ENCODE measurements at places on chromosomes 12 and 14. TPM values are rescaled to one million over a fixed set of nuclear protein-coding genes. Genes with fewer than 3 reads are reported as not detected.
A peak's percentile ranks its signal among the peaks of the same experiment; 100 is the strongest.

Gene ANO4
- total RNA-seq, result not detected

GRCh38 chr14:53955671-53956426 lies 776 bp downstream of the BMP4 start:
- H3K27me3 ChIP-seq, result peaks cover 7% of the 10 kb centered on the region
- peak overlapping the region; percentile 37 for H3K4me3 ChIP-seq

DNA sequence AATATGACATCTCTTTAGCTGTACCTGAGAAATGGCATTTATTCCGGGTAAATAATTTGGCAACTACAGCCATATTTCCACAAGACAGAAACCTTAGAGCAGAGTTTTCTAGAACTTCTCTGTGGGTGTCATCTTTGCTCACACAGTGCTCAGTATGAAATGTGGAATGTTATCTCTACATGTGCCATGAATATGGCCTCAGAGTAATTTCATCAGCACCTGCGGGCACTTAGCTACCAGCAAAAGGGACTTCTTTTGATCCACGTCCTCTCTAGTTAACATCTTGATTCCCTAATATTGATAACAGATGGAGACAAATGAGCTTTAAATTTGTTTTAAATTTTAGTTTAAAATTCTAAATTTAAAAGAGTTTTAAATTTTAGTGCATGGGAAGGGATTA lies 2.9 kb upstream of the ATG14 start:
- no peak overlapping the region for H3K4me3 ChIP-seq

DNA sequence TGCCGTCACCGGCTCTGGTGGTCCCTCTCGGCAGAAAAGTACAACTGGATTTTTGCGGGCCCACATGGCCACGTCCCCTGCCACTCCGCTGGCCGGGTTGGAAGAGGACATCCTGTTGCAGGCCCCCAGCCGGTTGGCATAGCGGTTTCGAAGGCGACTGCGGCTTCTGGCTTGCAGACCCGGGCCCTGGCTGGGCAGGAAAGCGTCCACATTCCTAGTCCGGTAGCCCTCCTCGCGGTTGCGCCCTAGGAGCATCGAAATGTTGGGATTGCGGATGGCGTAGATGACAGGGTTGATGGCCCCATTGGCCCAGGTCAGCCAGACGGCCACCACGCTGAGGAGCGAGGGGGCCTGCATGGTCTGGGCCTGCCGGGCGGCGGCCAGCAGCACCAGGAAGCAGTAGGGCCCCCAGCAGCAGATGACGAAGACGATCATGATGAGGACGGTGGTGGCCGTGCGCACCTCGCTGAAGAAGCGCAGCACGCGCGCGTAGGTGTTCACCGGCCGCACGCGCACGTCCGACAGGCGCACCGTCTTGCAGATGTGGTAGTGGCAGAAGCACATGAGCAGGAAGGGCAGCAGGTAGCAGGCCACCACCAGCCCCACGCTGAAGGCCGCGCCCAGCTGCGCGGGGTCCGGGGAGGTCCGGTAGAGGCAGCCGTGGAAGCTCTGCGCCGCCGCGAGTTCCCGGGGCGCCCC lies 1.2 kb downstream of the GPR135 start:
- peak overlapping the region; percentile 66 for H3K4me3 ChIP-seq
- no peaks in the 10 kb centered on the region for H3K4me1 ChIP-seq
- no peaks in the 10 kb centered on the region for H3K36me3 ChIP-seq
- H3K27me3 ChIP-seq, result no peaks in the 10 kb centered on the region
- H3K27ac ChIP-seq, result peak overlapping the region; percentile 65

Gene CHGA
- not detected for total RNA-seq

GRCh38 chr14:75040507-75040906 lies 10.8 kb downstream of the MLH3 start:
- H3K27me3 ChIP-seq, result no peaks in the 10 kb centered on the region
- H3K4me3 ChIP-seq, result no peak overlapping the region
- peaks cover 4% of the 10 kb centered on the region for H3K4me1 ChIP-seq

Gene ISCU
- total RNA-seq, result 212 TPM

Gene GRIN2B
- total RNA-seq, result not detected

Gene TAS2R13
- total RNA-seq, result 2.1 TPM

DNA sequence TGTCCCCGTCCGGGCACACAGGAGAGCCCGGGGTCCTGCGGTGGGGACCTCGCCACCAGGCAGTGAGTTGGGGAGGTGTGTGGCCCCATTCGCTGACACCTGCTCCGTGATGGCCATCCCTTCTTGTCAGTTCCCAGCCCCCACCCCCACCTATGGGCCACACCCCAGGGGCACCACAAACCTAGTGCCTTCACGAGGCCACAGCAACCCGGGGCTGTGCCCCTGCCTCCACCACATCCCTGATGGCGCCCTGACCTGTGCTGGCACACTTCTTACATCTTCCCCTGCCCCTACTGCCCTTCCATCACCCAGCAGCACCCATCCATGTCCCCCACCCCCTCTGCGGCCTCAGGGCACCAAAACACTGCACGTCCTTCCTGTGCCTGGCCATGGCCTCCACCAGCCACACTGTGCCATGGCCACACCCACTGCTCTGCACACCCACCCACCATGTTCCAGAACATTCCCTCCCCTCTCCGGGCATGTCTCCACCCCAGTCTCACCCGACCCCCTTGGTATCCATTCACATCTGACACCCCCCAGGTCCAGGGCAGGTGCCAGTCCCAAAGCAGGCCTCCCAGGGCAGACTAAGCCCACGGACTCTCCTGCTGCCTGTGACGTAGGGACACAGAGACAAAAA lies 24.4 kb downstream of the JAG2 start:
- H3K27ac ChIP-seq, result no peak overlapping the region
- no peak for DNase-seq
- H3K4me3 ChIP-seq, result no peak overlapping the region
- H3K27me3 ChIP-seq, result no peaks in the 10 kb centered on the region
- H3K4me1 ChIP-seq, result no peaks in the 10 kb centered on the region
- no peaks in the 10 kb centered on the region for H3K36me3 ChIP-seq

Gene ANG
- total RNA-seq, result 2.2 TPM

DNA sequence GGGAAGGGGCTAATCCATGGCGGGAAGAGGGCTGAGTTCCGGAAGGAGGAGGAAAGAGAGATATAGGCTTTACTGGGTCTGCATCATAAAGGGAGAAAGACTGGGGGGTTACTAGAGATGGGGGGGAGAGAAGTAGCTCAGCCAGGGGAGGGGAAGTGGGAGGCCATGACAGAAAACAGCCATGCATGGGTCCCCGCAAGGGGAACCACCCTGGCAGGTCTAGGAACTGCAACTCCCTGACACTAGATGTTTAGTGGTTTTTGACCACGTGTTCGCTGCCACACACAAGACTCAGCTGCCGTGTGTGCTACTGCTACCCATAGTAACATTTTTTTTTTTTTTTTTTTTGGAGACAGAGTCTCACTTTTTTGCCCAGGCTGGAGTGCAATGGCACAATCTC lies 145.0 kb downstream of the RIMBP2 start:
- no peak for DNase-seq
- H3K27me3 ChIP-seq, result no peaks in the 10 kb centered on the region
- no peak overlapping the region for H3K27ac ChIP-seq
- no peaks in the 10 kb centered on the region for H3K4me1 ChIP-seq
- H3K4me3 ChIP-seq, result no peak overlapping the region
- no peaks in the 10 kb centered on the region for H3K36me3 ChIP-seq

Gene SLC6A15
- not detected for total RNA-seq

GRCh38 chr14:65267856-65268255 lies 144.7 kb upstream of the FUT8 start:
- H3K27ac ChIP-seq, result no peak overlapping the region
- H3K4me3 ChIP-seq, result no peak overlapping the region
- no peaks in the 10 kb centered on the region for H3K4me1 ChIP-seq
- no peaks in the 10 kb centered on the region for H3K36me3 ChIP-seq
- no peaks in the 10 kb centered on the region for H3K27me3 ChIP-seq

DNA sequence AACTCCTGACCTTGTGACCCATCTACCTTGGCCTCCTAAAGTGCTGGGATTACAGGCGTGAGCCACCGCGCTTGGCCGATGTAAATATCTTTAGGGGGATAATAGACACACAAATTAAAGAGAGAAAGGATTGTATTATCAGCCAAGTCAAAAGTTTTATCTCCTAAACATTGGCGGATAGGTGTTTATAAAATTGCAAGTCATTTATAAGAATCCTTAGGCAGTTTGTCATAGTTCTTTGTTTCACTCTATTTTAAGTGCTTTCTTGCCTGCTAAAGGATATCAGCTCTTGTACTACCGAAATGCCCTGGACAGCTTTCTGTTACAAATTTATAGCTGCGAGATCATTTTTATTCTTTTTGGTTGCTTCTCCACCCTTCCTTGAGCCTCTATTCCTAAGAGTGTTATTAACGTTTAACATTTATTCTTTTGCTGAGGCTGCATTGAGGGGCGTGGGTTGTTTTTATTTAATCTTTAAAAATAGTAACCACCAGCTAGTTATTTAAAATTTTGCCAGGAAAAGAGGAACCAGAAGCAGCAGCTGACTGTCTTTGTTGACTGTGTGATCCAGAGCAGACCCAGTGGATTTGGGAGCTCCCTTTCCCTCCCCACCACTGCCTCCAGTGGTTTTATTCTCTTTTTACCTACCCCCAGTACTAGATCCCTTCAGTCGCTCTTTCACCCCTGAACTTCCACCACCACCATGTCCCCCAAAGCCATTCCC lies 106.4 kb downstream of the DIP2B start:
- no peaks in the 10 kb centered on the region for H3K27me3 ChIP-seq
- no peak overlapping the region for H3K4me3 ChIP-seq
- no peak overlapping the region for H3K27ac ChIP-seq
- no peak for DNase-seq
- no peaks in the 10 kb centered on the region for H3K4me1 ChIP-seq
- H3K36me3 ChIP-seq, result no peaks in the 10 kb centered on the region

GRCh38 chr14:100416081-100416680 lies 93.0 kb downstream of the SLC25A47 start:
- no peaks in the 10 kb centered on the region for H3K4me1 ChIP-seq
- no peak overlapping the region for H3K27ac ChIP-seq
- DNase-seq, result no peak
- H3K36me3 ChIP-seq, result no peaks in the 10 kb centered on the region
- H3K27me3 ChIP-seq, result no peaks in the 10 kb centered on the region

- H3K27me3 ChIP-seq, result no peaks in the 10 kb centered on the region
- H3K4me1 ChIP-seq, result no peaks in the 10 kb centered on the region
- no peaks in the 10 kb centered on the region for H3K36me3 ChIP-seq
- H3K4me3 ChIP-seq, result no peak overlapping the region
- no peak for DNase-seq
- H3K27ac ChIP-seq, result no peak overlapping the region
These were observed 42.1 kb downstream of the TSPAN9 start for GRCh38 chr12:3119192-3119755.

All from naive thymus-derived CD4-positive, alpha-beta T cell (primary cell).